ENCODE measurements at places on chromosomes 6 and 20. TPM values are rescaled to one million over a fixed set of nuclear protein-coding genes. Genes with fewer than 3 reads are reported as not detected.

DNA sequence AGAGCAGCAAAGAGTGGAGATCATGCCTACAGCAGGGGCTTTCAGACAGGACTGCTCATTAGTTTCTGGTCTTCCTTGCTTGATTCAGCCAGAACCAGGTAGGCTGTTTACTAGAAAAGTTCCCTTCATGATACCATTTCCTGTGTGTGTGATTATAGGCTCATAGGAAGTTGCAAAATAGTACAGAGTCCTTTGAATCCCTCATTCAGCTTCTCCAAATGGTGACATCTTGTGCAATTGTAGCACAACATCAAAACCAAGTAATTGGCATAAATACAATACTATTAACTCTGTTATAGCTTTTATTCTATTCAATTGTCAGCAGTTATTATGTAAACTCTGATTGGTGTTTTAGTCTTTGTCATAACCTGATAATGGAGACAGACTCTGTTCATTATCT is 347.3 kb upstream of the CDH4 start:
- DNase-seq: no peak

DNA sequence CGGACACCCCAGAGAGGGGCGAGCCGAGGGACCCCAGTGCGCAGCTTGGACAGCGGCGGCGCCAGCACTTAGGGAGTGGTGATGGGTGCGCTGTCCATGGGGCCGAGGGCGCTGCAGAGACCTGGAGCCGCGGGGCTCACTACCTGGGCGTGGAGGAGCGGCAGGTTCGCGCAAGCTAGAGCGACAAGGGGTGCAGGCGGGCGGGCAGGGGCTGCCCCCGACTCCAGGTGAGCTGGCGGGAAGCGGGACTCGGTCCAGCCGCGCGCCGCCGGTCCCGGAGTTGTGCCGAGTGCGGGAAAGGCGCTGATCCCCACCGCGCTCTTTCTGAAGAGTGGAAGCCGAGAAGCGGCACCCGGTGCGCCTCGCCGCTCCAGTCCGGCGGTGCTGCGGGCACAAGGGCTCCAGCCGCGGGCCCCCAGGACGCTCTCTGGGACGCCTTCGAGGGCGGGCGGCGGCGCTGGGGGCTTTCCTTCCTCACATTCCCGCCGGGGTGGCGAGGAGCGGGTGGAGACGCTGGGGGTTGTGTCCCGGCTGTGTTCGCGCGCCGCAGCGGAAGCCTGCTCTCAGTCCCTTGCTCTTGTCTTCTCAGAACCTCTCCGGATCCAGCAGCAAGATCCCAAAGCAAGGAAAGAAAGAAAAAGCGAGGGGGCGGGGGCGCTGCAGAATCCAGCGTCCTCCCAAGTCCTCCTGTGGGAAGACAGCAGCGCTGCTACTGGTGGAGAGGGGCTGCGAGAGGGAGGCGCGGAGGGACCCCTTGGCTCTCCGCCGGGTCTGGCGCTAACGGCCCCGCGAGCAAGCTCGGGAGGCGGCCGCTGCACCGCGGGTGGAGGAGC is at the start of gene B3GAT2:
B3GAT2 (minus strand) TSS at position 610 of the 833 bp plus-strand sequence. CDS start 631 bp downstream, outside the sequence.
- no peak for DNase-seq

GRCh38 chr6:120771019-120771418 is 563.3 kb downstream of the TBC1D32 start:
- DNase-seq: no peak

DNA sequence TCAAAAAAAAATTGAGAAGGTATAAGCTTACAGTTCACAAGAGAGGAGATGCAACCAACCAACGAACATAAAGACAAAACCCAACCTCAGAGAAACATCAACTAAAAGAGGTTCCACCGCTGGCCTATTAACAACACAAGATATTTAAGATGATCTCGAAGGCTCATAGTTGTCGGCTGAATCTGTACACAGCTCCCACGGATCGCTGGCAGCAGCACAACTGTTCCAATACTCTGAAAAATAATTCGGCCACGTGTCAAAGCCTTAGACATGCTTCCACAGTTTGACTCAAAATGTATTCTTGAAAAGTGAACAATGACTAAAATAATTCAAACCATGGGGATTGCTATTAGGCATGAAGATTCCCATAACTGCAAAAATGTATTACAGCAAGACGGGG is 13.7 kb downstream of the EXOC2 start:
- DNase-seq: no peak

GRCh38 chr6:36347621-36348020 is 10.9 kb upstream of the BNIP5 start:
- no peak for DNase-seq

- DNase-seq: no peak
Measured at GRCh38 chr6:148389086-148389485, 46.4 kb downstream of the SASH1 start.

- peak; percentile 72 for DNase-seq
Measured at GRCh38 chr20:31569163-31570020, 35.7 kb upstream of the ID1 start.

DNA sequence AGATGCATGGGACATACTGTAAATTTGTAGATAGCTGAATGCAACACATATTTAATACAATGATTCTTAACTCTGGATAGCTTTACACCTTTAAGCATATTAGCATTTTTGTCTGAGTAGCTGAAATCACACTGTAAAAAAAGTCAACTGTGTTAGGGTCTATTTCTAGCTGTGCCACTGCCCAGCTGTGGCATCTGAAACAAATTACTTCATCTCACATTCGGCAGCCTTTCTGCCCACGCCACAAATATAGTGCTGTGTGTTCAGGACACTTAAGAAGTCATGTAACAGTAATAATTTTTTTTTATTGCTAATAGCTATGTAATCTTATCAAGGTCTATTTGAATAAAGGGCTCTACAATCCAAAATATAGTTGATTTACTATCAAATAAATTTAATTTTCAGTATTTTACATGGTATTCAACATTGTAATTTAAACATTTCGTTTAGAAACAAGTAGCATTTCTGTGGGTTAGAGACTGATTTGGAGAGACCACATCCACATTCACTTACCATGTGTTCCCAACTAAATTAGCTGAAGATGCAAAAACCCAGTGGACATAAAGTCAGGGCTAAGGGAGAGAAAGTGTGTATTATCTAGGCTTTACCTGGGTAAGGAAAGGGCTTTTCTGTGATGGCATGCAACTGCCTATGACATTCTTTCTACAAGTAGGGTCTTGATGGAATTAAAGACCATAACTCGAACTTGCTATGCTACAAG is 276.7 kb downstream of the PLCB1 start:
- DNase-seq: no peak

The SLC17A2 gene
- total RNA-seq: not detected

- no peak for DNase-seq
Measured at GRCh38 chr6:1271071-1271763, 40.7 kb upstream of the FOXQ1 start.

DNA sequence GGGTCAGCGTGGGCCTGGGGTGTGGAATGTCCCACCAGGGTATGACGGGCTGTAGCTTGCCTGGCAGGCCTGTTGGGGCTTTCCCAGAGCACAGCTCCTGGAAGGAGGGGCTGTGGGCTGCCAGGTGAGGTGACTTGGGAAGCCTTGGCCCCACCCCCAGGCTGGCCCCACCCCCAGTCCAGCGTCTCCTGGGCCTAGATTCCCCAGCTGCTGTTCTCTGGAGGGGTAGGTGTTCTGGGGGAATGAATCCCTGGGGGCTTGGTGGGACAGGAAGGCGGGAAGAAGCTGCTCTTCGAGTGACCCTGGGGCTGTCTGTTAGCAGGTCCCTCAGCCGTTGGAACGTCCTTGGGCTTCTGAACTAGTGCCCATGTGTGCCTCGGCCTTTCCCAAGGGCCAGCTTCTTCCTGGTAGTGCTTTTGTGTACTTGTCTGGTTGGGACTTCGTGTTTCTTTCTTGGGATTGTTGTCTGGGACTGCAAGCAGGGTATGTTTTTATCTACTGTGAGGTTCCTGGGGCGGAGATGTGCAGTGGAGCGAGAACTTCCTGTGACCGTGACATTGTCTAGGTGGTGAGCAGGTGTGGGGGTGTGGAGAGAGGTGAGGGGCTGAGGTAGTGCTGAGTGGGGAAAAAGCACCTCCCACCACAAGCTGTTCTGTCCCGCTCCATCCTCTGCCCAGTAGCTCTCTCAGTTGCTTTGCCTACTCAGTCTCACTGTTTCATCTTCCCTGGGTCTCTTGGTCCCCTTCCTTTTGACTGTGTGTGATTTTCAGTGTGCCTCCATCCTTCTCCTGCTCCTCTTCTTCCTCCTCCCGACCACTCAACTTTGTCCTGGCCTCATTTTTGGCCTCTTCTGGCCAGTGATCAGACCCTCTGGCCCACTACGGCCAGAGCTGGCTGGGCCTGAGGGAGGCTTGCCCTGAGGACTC is 1.3 kb upstream of the DDR1 start:
- peak; percentile 38 for DNase-seq

GRCh38 chr6:104505838-104506237 is 353.9 kb downstream of the HACE1 start:
- no peak for DNase-seq

- DNase-seq: no peak
Measured at GRCh38 chr6:79617518-79617941, 13.6 kb upstream of the SH3BGRL2 start.

DNA sequence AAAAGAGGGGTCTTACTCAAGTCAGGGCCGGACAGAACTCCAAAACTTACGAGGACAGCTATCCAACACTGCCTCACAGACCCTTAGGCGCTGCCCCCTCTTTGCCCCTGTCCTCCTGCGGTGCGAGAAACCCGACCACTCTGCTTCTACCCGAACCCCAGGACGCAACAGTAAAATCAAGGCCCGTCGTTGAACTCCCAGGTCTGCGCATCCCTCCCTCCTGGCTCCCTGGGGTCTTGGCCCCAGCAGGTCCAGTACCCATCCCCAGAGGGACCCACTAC is 6.4 kb downstream of the OLIG3 start:
- DNase-seq: no peak

The MAS1 gene
- not detected for total RNA-seq

DNA sequence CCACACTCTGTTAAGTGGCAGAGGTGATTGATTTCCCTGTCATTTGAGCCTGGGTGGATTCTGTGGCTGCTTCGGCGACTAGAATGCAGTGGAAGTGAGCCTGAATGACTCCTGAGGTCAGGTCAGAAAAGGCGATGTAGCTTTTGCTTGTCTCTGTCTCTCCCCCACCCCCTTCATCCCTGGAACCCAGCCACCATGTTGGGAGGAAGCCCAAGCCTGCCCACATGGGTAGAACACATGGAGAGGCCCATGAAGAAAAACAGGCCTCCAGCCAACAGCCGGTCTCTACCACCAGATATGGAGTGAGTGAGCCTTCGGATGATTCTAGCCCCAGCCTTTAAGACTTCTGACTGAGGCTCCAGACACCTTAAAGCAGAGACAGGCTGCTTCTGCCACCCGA is 181.0 kb downstream of the TFAP2C start:
- no peak for DNase-seq

GRCh38 chr6:142735204-142735603 is 209.8 kb downstream of the HIVEP2 start:
- DNase-seq: no peak

- no peak for DNase-seq
Measured at GRCh38 chr20:7977709-7978108, 37.5 kb upstream of the HAO1 start.

The ENPP4 gene
- 6.7 TPM for total RNA-seq

All from CD8-positive, alpha-beta T cell (primary cell).